Foreskin keratinocyte (primary cell): ENCODE measurements at places on chromosomes 5 and 9.
A peak's percentile ranks its signal among the peaks of the same experiment; 100 is the strongest.

DNA sequence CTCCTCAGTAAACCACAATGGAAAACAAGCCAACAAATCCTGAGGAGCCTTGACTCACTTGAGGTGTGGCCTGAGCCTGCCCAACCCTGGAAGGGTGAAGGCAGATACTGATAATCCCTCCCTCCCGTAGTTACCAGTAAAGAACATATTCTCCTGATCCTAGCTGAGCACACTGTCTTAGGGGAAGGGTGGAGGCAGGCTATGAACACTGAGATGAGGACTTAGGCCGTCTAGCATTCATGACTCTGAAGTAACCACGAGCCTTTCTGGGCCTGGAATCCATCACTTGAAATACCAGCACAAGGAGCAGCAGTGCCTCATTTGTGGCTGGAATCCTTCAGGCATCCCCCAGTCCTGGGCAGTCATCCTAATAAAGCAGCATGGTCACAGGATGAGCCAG, 124.5 kb upstream of the PRLR start:
- DNase-seq: no peak

DNA sequence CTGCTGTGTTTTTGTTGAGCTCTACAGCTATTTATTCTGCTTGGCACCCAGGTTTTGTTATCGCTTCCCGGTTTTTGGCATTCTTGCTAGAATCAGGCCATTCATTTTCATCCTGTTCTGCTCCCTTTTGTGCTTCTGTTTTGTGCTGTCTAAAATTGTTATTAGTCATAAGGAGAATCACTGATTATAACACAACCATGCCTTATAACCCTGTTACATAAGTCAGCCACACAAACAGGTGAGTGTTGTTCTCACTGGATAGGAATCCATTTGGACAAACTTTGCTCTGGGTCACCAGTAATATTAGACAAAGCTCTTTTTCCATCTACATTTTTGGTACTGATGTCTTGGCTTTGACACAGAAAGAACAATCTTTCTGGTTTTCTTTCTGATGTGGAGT, 622.8 kb downstream of the PSAT1 start:
- DNase-seq: peak; percentile 85

DNA sequence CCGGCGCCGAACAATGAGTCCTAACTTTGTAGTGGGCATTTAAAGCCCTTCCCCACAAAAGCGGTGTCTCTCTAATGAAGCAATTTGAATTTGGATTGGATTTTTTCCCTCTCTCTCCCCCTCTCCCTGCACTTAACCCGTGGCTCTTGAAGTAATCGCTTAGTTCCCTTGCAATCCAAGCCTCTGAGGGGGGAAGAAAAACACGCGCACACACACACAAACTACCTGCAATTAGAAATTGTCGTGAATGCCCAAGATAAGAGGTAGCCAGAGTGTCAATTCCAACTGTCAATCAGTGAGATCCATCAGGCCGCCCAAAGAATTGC, 1.2 kb downstream of the LHX6 start:
- no peak for DNase-seq

DNA sequence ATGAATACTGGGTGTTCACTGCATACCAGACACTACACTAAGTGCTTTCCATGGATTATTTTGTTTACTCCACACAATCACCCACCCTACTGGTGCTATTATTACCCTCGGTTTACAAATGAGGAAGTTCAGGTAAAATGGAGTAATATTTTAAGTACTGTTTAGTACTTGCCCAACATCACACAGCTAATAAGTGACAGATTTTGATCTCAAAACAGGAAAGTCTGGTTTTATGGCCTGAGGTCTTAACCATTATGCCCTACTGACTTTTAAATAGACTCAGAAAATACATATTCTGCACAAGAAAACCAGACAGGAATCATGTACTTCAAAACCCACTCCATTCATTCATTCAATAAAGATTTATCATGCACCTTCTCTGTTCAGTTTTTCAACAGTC, 431.0 kb upstream of the TLE4 start:
- DNase-seq: no peak

DNA sequence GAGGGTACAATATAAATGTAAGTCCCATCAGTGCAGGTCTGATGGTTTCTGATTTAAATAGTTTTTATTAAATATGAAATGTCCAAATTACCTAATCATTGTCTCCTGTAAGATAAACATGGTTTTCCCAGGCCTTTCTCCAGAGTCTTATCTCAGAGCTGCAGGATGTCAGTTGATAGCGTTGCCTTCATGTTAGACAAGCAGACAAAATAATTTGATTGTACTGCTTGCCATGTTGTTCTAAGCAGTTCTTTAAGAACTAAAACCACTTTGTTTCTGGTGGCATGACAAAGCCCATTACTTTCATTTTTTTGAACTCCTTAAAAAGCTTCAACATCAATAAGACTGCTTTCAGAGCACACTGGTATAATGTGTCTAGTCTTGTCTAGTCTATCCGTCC, 1073.5 kb downstream of the MAT2B start:
- no peak for DNase-seq

GRCh38 chr9:2236850-2237249, 221.7 kb downstream of the SMARCA2 start:
- no peak for DNase-seq

GRCh38 chr5:116137544-116138378, 52.9 kb downstream of the COMMD10 start:
- peak; percentile 27 for DNase-seq

DNA sequence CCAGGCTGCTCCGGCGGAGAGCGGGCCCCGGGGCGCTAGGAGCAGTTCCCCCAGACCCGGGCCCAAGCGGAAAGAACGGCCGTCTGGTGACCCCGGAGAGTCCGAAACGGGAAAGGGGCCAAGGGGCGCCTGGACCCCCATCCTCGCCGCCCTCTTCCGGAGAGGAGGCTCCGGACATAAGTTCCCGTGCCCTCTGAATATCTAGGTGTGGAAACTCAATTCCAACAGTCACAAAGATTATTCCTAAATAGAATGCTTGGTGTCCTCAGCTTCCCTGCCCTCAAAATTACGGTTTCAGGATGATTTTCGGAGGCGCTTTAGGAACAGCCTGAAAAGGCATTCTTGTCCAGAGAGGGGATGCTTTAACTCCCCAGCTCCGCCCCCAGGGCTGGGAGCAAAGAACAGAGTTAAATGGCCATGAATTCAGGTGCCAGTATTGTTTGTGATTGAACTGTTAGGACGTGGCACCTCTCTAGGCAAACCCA, 681 bp upstream of the LHFPL2 start:
- DNase-seq: no peak

- DNase-seq: peak; percentile 72
Measured at GRCh38 chr9:134355561-134356279, 29.5 kb downstream of the RXRA start.

GRCh38 chr5:53490747-53491146, 10.3 kb downstream of the FST start:
- peak; percentile 90 for DNase-seq

DNA sequence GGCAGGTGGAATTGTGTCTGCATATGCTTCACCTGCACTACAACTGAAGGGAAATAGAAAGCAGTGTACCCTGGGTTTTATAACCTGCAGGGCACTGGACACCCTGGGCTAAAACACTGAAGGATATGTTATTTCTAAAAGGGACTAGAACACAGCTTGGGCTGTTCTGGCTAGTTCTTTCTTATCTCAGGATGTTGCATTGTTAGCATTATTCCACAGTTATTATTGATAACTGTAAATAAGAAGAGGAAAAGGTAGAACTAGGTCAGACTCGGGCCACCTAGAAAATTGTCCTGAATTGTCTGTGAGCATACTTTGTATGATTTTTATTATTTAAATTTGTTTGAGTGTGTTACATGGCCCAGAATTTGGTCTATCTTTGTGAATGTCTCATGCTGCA, 493.9 kb upstream of the CDH9 start:
- no peak for DNase-seq

DNA sequence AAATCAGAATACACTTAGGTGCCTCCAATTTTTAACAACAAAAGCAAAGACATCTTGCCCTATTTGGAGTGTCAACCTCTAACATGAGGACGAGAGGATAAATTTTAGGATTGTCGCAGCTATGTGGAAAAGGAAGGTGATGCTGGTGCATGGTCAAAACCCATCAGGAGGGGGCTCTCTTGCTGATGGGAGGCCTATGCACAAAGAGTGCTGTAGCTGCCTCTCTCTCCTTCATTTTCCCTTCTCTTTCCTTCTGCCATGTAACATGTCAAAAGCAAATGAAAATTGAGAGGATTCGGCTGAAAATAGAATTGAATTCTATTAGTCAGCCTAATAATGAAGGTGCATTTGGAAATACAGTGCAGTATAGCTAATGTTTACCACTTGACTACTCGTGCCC, 578.7 kb upstream of the ZNF462 start:
- DNase-seq: no peak

GRCh38 chr5:157290981-157291711, 25.2 kb downstream of the CYFIP2 start:
- DNase-seq: no peak

GRCh38 chr5:171573451-171574225, 154.2 kb downstream of the FGF18 start:
- DNase-seq: no peak

GRCh38 chr9:78114581-78114980, 83.0 kb upstream of the GNAQ start:
- DNase-seq: no peak

- DNase-seq: no peak
Measured at GRCh38 chr5:132887283-132887682, 13.8 kb downstream of the LEAP2 start.

GRCh38 chr9:29176786-29177185, 1603.5 kb upstream of the C9orf72 start:
- DNase-seq: no peak

DNA sequence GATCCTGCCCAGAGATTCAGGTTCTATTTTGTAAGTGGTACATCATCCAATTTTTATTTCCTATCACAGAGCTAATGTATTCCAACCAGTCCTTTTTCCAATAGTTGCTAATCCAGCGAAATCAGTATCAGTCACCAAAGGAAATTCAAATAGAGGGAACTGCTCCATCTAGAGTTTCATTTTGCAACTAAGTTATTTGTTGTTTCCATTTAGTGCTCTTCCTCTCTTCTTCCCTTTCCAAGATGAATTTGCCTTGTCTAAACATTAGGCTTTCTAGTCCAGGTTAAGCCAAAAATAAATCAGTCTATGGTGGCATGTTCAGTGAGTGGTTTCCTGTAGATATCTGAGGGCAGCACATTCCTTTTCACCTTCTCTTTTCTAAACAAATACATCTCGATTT, 79.8 kb upstream of the SPATA31D4 start:
- no peak for DNase-seq
